Amygdala (tissue), 56 donors: ENCODE measurements at places on chromosomes 11 and 22.

DNA sequence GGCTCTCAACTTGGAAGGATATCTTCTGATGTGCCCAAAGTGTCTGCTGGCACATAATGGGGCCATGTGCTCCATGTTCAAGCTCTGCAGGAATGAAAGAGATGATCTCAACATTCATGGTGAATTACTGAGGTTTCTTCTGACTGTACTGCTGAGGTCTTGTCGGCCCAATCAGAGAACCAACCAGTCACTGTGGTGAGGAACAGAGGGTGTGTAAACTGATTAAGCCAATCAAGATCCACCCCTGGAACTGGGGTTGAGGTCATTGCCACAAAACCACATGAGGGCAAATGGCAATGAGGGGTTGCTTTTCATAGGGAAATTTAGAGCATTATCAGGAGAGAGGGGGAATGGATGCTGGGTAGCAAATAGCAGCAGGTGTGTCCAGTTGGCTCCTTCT is 152.3 kb upstream of the RAG2 start:
- DNase-seq = no peak

GRCh38 chr11:21301981-21302380 is 632.6 kb downstream of the NELL1 start:
- DNase-seq = no peak

- no peak for DNase-seq
These were observed 1.9 kb downstream of the TEAD1 start for GRCh38 chr11:12675951-12676711.

- no peak for DNase-seq
These were observed at the start of gene CARD10 for GRCh38 chr22:37519268-37520195. Gene CARD10, minus strand, starts transcription at chr22:37519415. Its CDS starts 215 bp downstream, at chr22:37519200.

DNA sequence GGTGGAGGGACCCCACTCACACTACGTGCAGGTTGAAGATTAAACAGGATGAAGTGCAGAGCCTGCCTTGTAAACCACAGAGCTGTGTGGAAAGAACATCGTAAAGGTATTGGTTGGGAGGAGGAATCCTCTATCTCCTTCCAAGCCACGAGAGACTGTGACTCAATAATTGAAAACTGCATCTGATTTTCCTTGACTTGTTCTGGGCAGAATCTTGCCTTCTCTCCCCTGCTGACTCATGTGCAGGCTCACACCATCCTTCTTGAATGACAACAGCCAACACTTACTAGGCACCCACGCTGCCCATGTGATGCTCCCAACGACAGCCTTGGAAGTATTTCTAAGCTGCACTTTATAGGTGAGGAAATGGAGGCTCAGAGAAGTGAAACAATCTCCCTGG is 563.0 kb downstream of the MIAT start:
- peak; percentile 1 for DNase-seq

GRCh38 chr11:129747071-129747470 is 68.6 kb upstream of the TMEM45B start:
- DNase-seq = no peak

DNA sequence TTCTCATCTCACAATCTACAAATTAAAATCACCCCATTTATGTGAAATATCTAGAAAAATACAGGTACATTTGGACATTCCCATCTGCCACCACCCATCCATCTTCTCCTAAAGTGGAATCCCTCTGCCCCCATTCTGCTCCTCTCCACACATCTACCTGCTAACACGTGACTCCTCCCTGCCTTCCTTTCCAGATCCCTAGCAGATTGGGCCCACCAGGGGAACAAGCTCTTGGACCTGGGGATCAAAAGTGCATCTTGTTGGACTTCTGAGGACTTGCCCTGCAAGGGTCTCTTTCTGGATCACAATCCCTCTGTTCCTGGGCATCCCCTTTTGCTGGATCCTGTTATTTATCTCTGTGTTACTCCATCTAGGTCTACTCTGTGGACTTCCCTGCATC is 107.6 kb downstream of the ZNF280B start:
- no peak for DNase-seq

DNA sequence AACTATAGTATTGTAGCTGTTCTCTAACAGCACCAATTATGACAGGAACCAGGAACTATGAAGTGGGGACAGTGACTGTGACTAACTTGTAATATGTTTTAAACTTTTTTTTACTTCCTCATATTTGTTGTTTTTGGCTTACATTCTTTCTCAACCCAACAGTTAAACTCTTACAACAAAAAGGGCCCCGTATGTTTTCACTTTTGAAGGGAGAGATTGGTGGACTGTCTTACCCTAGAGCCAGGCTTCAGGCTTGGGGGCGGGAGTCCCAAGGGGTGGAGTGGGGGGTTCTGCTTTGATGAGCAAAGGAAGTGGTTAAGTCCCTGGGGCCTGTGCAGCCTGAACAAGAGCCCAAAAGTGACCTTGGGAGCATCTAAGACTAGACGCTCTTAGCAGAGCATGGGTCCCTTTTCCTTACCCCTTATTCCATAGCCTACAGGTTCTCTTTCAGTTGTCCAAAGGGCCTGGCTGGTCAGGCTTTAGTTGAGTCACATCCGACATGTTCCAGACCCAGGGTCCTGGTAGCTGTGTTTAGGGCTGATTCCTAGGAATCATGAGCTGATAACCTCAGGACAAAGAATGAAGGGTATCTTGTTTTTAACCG is 38.8 kb downstream of the STIM1 start:
- DNase-seq = no peak

- no peak for DNase-seq
These were observed 307.2 kb upstream of the MPPED2 start for GRCh38 chr11:30893318-30893717.
